ENCODE measurements at places on chromosomes 5 and 9.

DNA sequence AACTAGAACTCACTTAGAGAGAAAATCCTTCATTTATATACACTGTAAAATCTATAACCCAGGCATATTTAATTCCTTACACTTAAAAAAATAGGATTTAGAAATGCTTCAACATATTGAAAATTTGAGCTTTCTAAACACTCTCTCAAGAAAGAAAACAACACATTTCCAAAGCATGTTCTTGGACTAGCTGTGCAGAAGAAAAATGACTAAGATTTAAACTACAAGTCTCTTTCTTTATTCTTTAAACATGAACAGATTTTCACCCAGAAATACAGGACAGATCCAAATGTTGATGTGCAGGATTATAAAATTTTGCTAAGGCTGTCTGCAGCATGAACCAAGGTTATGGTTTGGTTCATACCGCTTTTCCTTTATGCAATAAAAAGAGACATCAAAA is 77.7 kb upstream of the TUSC1 start:
- DNase-seq: no peak

DNA sequence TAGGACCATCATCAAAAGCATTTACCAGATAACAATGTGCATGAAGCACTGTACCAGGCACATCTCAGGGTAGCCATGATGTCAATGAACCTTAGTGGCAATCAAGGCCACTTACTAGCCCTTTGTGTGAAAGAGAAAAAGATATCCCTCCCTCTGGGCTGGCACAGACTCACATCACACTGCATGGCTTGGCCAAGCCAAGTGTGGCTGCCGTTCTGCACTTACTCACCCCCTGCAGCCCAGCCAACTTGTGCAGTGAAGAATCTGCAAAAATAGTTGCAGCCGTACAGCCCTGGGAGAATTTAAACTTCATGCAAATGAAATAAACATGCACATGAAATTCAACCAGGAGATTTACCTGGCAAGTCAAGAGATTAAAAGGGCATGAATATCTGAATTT is 333.5 kb downstream of the DEPDC1B start:
- DNase-seq: no peak

DNA sequence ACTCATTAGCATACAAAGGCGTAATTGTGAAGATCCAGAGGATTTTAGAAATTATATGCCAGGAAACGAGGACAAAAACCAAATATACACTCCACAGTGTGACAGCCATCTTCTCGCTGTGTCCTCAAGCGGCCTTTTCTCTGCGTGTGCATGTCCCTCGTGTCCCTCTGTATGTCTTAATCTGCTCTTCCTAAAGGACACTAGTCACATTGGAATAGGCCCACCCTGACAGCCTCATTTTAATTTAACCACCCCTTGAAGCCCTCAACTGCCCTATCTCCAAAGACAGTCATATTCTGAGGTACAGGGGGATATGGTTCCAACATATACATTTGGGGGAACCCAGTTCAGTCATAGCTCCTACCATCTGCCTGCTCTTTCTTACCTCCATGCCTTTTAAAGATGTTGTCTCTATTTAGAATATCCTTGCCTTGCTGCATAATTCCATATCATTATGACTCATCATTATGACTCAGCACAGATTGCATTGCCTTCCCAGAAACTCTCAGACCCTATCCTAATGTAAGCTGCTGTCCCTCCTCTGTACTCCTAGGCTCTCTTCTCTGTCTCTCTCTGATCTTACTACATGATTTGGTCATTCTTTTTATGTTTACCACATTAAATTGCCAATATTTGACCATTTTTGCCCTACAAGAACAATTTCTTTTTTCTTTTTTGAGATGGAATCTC is 210.9 kb downstream of the AOPEP start:
- no peak for DNase-seq

GRCh38 chr9:7976167-7976755 is 176.7 kb upstream of the DMAC1 start:
- peak; percentile 87 for DNase-seq

DNA sequence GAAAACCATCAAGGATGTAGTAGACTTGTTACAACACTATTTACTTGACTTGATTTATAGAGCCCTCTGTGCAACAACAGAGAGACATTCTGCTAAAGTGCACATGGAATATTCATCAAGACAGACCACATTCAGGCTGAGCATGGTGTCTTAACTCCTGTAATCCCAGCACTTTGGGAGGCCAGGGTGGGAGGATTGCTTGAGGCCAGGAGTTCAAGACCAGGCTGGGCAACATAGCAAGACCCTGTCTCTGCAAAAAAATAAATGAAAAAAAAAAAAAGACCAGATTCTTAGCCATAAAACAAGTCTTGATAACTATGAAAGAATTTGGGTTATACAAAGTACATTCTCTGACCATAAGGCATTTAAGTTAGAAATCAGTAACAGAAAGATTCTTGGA is 25.3 kb downstream of the DENND4C start:
- no peak for DNase-seq

GRCh38 chr5:139251281-139251687 is 42.3 kb upstream of the MATR3 start:
- peak; percentile 35 for DNase-seq

- DNase-seq: no peak
Observed at GRCh38 chr5:180112181-180112861, 40.8 kb upstream of the RNF130 start.

- no peak for DNase-seq
Observed at GRCh38 chr5:114448481-114448880, 86.6 kb downstream of the KCNN2 start.

GRCh38 chr9:127991757-127992274 is 11.0 kb upstream of the EEIG1 start:
- DNase-seq: no peak

DNA sequence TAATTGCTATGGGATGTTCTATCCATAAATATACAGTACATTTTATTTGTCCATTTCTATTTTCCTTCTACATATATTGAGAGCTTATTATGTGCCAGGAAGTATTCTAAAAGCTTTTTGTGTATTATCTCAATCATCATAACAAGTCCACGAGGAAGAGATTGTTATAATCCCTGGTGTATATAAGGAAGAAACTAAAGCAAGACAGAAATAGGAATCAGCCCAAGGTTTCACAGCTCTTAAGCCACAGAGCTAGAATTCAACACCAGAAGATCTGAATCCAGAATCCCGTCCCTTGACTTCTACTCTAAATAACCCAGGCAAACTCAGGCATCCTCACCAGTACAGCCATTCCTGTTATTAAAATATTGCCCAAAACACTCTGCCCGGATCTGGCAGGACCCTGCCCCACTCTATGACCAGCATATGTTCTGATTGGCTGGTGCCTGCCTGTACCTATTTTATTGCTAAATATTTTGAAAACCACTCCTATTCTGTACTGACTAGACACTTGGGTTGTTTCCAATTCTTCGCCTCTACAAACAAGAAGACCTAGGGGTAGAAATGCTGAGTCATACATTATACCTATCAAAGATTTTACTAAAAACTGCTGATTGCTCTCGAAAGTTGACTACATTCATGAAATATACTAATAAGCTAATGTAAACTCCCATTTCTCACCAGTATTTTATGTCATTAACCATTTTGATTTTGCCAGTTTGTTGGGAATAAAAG is 297.4 kb downstream of the ENC1 start:
- no peak for DNase-seq

GRCh38 chr5:68173007-68173406 is 42.5 kb upstream of the PIK3R1 start:
- no peak for DNase-seq

DNA sequence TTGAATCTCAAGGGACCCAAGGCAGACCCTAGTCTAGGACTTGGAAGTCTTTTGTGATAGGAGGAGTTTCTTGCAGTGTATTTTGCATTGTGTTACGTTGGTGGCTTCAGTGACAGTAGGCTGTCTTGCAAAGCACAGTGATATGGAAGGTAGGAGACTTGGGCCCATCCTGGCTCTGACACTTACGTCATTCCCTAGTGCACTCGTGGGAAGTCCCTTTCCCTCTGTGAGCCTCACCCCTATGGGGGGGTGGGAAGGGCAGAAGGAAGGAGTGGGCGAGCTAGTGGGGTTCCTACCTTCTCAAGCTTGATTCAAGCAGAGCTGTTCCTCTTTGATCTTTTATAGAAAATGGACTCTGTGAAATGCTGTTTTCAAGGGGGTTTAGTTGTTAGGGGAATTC is 9.2 kb upstream of the TEX53 start:
- no peak for DNase-seq

DNA sequence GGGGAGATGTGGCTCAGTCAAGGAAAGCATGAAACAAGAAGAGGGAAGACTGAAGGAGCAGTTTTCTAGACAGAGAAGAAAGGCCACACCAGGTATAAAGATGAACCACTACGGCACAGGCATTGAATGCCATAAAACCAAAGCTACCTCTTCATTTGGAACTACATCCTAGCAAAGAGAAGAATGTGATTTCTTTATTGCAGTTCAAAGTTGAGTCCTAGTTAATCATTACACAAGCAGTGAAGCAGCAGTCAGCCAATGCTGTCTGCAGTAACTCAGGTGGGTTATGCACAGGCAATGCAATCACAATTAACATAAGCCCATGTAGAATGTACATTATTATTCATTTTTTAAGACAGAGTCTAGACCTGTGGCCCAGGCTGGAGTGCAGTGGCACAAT is 21.7 kb upstream of the PCAT7 start:
- DNase-seq: no peak

DNA sequence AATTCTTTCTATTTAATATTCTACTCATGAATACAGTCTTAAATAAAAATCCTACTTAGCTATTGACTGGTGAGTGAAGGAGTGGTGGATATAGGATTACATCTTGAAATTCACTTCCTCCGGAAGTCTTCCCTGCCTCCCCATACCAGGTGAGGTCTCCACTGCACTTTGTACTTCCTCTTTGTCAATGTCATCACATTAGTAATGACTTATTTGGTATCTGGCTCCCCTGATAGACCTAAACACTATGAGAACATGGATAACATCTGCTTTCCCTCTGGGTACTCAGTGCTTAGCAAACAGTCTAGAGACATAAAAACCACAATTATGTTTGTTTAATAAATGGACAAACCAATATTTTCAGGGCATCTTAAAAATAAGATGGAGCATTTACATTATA is 532.1 kb downstream of the PDE4D start:
- DNase-seq: no peak

- DNase-seq: no peak
Observed at GRCh38 chr9:93131599-93132286, 2.3 kb downstream of the NINJ1 start.

GRCh38 chr9:98596486-98596885 is 112.2 kb downstream of the GABBR2 start:
- DNase-seq: no peak

DNA sequence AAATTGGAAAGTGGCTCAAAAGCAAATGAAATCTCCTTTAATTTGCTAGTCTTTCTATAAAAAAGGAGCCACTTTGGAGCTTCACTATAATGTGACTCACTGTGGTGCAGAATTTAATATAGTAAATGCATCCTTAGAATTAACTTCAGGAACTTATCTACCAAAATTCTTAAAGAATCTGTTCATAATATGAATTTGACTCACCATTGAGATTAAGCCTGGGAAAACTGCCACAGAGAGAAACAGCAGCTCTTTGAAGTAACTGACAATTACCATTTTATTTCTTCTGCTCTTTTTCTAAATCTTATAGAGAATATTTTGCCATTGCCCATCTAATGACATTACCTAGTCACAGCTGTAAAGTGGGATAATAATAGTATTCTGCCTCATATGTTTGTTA is 211.9 kb upstream of the CDH6 start:
- no peak for DNase-seq

GRCh38 chr5:54518146-54518817 is 723 bp downstream of the SNX18 start:
- DNase-seq: peak; percentile 61

GRCh38 chr5:124824637-124825158 is 78.3 kb upstream of the ZNF608 start:
- DNase-seq: no peak

DNA sequence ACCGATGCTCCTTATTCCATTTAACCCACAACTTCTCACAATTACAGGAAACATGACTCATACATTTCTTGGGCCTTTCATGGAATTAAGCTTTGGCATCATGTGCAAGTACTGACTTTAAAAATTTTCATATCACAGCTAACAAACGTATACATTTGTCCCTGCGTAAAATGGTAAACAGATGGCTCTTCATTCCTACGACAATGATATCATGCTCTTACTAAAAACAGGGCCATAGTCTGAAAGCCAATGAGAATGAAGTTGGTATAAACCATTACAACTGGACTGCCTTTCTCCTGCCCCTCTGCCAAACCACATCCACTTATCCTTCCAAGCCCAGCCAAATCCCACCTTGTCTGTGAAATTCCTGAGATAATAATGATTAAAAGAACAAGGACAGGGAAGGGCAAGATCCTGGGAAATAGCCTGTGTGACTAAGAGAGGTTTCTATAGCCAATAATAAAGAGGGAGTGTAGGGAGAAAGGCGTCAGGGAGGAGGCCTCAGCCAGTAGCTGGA is 44.9 kb upstream of the ZNF366 start:
- DNase-seq: no peak

DNA sequence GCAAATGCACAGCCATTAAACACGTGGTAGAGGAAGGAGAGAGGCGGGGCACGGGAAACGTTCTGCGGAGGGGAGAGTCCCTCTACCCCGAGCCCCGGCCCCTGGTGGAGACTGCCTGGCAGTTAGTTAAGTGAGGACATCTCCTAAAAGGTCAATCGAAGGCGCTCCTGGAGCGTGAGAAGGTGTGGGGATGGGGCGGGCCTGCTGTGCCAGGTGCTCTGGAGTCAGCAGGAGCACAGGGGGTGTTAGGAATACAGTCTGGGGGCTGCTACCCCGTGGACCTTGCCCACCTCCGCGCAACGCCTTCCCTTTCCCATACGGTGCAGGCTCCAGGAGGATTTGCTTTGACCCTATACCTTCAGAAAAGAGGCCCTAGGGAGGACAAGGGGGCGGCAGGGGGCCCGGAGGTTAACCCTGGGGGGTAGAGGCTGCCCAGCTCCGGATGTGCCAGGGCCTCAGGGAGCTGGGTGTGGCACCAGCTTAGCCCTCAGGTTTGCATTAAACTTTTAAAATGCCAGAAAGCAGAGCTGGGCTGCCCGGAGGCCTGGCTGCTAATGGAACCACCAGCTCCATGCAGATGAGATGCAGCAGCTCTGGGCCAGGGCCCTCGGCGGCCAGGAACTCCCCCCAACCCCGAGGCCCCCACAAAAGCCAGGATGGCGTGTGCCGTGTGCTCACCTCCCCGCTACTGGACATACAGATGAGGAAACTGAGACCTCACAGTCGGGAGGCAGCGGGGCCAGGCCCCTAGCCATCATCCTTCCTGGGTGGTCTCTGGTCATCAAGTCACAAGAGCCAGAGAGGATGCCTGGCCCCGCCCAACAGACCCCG is 39.2 kb downstream of the NACC2 start:
- DNase-seq: no peak

- no peak for DNase-seq
Observed at GRCh38 chr9:113879911-113880310, 3.8 kb downstream of the ZNF618 start.

GRCh38 chr5:175593794-175594193 is 64.1 kb upstream of the HRH2 start:
- no peak for DNase-seq

GRCh38 chr5:168477060-168477459 is 9.2 kb upstream of the RARS1 start:
- no peak for DNase-seq
